ENCODE measurements at places on chromosomes 16 and 17.

- DNase-seq, result no peak
These were observed 89.5 kb upstream of the BCAR1 start for GRCh38 chr16:75340741-75341491.

- DNase-seq, result no peak
These were observed 43.2 kb downstream of the GOSR1 start for GRCh38 chr17:30520436-30520835.

GRCh38 chr17:33436321-33436720, 143.2 kb upstream of the ASIC2 start:
- DNase-seq, result no peak

- DNase-seq, result no peak
These were observed 1.0 kb downstream of the HSD11B2 start for GRCh38 chr16:67431775-67432505.

GRCh38 chr16:85422196-85422631, 190.9 kb upstream of the GSE1 start:
- no peak for DNase-seq

DNA sequence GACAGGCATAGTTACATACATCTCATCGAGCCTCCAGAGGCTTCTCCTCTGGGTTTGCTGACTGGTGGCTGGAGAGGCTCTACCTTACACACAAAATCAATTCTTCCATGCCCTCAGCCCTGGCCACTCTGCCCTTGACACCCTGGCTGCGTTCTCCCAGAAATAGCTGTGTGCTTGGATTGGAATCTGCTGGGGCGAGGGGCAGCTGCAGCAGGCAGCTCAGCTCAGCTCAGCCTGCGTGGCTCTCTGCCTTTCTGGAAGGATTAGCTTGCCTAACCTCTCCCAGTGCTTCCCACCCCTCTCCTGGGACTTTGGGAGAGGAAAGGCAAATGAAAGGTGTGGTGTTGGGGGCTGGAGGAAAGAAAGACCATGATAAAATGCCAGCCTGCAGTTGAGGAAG, 216.1 kb downstream of the ENGASE start:
- no peak for DNase-seq

GRCh38 chr16:54673313-54673712, 257.4 kb upstream of the IRX5 start:
- no peak for DNase-seq

- no peak for DNase-seq
These were observed 18.2 kb downstream of the USP31 start for GRCh38 chr16:23131036-23131435.

- DNase-seq, result no peak
These were observed 297 bp upstream of the SLFN13 start for GRCh38 chr17:35448899-35449227.

- no peak for DNase-seq
These were observed 31.9 kb downstream of the CCDC42 start for GRCh38 chr17:8712698-8713097.

DNA sequence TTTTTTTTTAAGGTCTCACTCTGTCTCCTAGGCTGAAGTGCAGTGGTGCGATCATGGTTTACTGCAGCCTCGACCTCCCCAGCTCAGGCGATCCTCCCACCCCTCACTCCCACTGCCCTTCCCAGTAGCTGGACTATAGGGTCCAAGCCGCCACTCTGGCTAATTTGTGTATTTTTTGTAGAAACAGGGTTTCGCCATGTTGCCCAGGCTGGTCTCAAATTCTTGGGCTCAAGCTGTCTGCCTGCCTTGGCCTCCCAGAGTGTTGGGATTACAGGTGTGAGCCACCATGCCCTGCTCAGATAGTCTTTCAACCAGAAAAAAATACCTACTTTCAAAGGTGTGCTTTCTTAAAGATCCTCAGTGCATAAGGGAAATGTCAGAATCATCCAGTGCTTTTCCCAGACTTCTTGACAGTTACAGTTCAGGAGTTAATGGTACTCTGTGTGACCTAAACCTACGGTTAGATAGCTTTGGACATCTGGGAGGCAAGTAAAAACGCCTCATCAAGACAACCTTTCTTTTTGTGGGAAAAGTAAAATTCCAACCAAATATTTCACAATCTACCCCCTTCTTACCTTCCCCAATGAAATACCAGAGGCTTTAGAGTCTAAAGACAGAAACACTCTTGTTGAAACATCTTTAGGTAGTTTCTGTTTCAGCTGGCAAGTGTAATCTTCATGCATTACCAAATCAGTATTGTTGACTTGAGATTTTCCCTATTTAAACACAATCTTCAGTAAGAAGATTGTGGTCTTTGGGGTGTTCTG, 6.8 kb downstream of the RSPRY1 start:
- no peak for DNase-seq

DNA sequence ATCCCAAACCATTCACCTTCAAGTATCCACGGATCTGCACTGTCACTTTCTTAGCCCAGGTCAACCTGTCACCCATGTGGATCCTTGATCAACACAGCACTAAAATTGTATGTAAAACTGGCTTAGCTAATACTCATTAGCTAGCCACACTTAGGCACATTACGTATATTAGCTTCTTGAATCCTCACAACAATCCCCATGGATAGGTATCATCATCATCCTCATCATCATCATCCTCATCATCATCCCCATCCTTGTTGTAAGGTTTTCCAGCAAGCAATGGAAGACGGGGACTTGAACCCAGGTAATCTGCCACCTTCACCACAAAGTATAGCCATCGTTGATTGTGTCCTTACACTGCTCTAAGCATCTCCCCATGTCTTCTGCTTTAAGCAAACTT, 184.3 kb downstream of the XYLT1 start:
- no peak for DNase-seq

DNA sequence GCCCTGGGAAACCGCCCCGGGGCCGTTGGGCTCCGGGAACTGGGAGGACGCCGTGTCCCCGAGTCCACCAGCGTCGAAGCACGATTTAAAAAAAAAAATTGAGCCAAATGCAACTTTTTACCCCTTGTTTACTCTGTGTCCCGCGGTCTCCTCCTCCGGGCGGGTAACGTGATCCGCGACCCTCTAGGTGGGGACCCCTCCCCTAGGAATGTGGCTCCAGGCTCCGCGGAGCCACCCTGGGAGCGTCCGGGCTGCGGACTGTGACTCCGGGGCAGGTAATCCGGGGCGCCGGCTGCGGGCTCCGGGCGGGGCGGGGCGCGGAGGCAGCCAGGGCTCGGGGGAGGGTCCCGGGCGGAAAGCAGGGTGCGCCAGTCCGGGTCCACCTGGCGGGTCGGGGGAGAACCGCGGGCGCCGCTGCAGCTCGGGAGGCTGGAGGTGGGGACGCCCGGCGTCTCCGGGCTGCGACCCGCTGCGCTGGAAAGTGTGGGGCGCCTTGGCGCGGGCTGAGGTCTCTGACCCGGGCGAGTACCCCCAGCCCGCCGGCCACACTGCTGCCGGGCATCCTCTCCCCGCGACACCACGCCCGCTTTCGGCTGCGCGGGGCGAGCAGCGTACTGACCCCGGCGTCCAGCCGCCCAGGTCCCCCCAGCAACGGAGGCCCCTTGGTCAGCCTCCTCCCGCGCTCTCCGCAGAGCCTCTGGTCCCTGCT, 852 bp upstream of the HELZ start:
- no peak for DNase-seq

GRCh38 chr16:55302635-55303034, 21.4 kb upstream of the IRX6 start:
- no peak for DNase-seq

All from hematopoietic multipotent progenitor cell treated with erythropoietin and hydrocortisone succinate and interleukin-3 and kit ligand, for 17 days (in vitro differentiated cells).